ENCODE measurements at places on chromosomes 6 and 20.

DNA sequence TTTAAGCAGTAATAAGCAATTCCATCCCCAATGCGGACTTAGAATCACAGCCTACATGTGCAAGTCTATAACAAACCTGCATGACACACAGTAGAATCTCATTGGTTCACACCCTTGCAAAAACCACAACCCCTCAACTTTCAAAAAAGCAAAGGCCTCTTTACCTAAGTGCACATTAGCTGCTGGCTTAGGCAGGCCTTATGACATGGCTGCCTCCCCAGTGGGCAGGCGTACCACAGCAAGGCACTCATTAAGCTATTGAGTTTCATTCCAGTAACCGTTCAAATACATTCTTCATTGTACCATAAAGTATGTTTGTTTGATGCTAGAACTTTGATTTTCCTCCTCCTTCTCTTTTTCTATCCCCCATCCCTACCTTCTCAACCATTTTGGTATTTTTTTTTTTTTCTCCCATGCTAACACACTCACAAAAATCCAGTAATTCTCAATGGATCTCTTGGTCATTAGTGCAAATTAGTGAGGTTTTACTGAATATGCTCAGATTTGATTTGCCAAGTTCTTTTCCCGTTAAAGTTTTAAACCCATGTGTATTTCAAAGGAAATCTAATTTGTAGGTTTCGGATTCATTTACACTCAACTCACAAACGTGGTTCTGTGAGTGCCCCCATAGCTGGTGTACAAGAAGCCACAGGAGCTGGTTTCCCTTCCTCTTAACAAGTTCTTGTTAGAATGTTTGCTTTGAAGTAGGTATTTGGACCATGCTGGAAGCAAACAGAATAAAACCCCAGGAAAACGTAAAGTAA is 460.4 kb upstream of the RUNX2 start:
- DNase-seq: no peak

DNA sequence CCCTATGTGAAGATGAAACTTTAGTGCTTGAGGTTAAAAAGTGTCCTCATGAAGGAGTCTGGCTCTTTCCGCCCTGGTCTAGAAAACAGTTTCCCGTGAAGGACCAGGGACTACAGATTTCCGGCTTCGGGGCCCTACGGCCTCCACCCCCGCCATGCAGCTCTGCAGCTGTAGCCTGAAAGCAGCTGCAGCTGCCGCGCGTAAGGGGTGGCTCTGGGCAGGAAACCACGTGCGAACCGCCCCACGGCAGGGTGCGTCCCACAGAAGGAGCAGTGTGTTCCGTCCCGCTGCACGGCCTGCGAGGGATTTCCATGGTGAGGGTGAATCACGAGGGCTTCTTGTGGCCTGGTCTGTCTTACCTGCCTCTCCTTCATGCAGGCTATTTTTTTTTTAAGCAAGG is 117.0 kb downstream of the ERMARD start:
- DNase-seq: peak; percentile 38

- no peak for DNase-seq
Observed at GRCh38 chr20:24802286-24802820, 146.7 kb upstream of the CST7 start.

- no peak for DNase-seq
Observed at GRCh38 chr6:43012364-43012763, 1.4 kb downstream of the MEA1 start.

- DNase-seq: no peak
Observed at GRCh38 chr6:35058358-35058675, 82.8 kb downstream of the TCP11 start.

DNA sequence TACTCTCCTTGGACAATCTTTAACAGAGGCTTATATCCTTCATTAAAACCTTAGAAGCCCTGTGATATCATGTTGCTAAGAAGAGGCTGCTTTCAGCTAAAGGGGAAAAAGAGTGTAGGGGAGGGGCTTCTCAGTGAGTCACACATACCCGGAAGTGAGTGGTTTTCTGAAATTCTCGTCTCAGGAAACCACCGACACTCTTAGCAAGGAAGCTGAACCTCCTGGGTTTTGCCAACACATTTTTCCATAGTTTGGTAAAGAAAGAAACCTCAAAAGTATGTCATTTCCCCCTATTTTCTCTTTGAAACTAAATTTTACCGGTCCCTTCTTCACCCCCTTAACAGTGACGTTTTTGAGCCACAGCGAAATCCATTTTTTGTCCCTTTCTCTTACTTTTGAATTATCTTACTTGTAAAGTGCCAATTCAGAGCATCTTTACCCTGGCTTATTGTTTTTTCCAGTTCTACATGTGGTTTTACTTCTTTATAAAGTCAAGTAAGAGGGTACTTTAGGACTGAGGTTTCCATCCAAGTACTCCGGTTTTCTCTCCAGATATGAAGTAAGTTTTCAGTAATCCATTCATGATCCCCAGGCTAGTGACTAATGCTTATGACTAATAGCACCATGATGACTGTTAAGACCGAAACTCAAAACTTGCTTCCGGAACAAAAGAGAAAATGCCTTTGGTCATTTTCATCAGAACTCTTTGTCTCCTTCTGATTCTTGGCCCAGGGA is 219.3 kb downstream of the ARHGAP18 start:
- peak; percentile 42 for DNase-seq

- no peak for DNase-seq
Observed at GRCh38 chr6:40810171-40810570, 223.0 kb upstream of the LRFN2 start.

DNA sequence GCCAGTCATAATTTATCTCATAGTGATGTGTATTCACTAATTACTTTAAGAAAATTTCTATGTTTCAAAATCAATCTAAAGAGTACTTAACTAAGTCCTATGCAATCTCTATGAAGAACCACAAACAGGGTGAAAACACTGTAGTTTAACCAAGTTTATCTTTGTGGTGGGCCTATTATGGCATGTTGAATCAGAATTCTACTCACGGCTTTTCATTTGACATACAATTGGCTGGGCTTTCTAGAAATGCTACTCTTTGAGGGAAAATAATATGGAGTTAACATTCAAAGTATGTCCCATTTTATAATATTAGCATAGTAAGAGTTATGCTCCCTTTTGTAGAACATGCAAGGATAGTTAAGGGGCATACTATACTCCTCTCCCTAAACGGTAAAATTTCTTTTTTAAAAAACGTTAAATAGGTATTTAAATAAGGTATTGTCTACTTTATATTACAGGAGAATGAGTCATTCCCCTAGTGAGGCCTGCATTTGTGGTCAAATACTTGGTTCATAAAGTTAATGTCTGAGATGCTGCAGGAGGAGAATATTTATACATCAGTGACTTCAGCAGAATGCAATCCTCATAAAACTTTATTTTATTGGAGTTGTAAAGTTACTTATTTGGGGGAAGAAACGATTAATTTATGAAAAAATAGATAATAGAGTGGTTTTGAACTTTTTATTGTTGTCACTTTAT is 1.8 kb downstream of the MOXD1 start:
- no peak for DNase-seq

DNA sequence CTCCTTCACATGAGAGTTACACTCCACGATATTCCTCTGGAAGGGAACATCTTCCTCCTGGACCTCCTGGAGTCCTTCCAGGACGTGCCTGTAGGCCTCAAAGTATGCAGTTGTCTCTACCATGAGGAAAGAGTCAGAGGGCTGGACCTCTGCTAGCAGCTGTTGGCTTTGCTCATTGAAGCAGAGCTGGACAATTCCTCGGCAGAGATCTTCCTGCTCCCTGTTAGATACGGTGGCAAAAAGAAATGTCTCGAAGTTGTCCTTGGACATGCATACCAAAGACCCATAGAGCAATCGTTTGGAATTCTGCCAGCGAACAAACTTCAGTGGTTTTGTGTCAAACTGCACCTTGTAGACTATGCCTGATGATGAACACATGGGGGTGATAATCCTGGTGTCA is 7.7 kb downstream of the ZNFX1 start:
- no peak for DNase-seq

DNA sequence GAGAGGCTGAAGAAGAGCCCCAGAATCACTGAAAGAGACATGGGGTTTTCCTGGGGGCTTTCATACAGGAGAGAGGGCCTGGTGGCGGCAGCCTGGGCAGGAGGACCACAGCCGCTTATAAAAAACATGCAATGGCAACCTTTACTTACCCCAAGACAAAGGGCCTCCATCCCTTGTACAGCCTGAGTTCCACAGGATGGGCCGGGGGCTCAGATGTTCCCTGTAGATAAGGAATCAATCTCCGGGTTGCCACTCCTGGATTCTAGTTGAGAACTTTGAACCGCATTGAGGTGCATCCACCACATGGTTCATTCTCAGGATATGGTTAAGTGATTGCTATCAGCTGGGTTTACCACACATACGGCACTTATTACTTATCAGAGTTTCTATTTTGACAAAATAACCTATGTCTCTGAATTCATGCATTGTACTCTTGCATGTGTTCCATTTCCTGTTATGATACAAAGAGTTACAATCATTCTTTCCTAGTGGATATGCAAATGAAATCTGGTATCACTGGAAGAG is 677.6 kb downstream of the KIF16B start:
- no peak for DNase-seq

- DNase-seq: no peak
Observed at GRCh38 chr6:14089224-14089623, 28.3 kb upstream of the CD83 start.

- no peak for DNase-seq
Observed at GRCh38 chr20:14830466-14830865, 493.1 kb upstream of the FLRT3 start.

- no peak for DNase-seq
Observed at GRCh38 chr6:163422550-163422949, 8.0 kb downstream of the QKI start.

- no peak for DNase-seq
Observed at GRCh38 chr6:64146876-64147275, 511.3 kb downstream of the PHF3 start.

- DNase-seq: no peak
Observed at GRCh38 chr20:50513169-50514034, 3.2 kb downstream of the PTPN1 start.

- DNase-seq: no peak
Observed at GRCh38 chr20:19809505-19809904, 51.4 kb downstream of the RIN2 start.

DNA sequence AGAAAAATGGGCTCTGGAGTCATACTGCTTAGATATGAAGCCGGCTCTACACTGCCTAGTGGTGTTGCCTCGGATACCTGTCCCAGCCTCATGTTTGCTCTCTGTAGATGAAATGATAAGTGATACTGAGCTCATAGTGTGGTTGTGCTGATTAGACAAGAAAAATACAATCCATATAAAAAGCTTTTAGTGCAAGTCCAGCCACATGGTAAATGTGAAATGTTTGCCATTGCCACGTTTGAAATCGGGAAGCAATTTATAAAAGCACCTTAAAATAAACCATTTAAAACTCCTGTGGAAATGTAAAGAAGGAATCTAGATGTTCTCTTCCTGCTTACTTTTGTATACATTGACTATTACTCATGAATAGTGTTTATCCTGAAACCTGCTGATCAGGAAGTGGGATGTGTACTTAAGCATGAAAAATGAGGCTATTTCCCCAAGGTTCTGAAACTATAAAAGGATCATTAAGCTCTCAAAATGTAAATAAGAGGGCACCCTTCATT is 13.1 kb upstream of the PBOV1 start:
- DNase-seq: no peak

- no peak for DNase-seq
Observed at GRCh38 chr6:108561742-108562502, 1.2 kb downstream of the FOXO3 start.

GRCh38 chr20:39795401-39796272 is 833.5 kb downstream of the DHX35 start:
- no peak for DNase-seq

GRCh38 chr6:108417027-108417426 is 122.2 kb downstream of the AFG1L start:
- no peak for DNase-seq

- no peak for DNase-seq
Observed at GRCh38 chr6:89910902-89911240, 16.6 kb downstream of the GJA10 start.

DNA sequence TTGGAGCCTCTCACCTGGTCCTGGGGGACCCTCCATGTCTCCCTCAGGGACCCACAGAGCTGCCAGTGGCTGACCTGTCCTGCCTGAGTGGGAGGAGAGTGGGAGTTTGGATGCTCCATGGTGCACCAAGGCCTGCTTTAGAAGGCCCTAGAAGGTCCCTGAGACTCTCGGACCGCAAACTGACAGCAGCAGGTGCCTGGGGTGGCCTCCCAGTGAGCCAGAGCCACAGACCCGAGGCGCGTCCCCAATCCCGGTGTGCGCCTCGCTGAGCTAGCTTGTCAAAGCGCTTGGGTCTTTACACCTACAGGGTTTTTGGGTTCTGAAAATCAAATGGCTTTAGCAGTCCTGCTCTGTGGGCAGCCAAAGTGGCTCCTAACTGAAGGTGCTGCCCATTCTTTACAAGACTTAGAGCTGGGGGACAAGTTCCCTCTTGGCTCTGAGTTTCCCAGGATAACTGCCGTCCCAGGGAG is 4.9 kb downstream of the MYT1 start:
- no peak for DNase-seq

- no peak for DNase-seq
Observed at GRCh38 chr20:47544240-47544639, 42.6 kb downstream of the NCOA3 start.

GRCh38 chr6:55866128-55866527 is 9.3 kb downstream of the BMP5 start:
- no peak for DNase-seq

- no peak for DNase-seq
Observed at GRCh38 chr6:42204768-42205282, 10.1 kb upstream of the GUCA1B start.

- no peak for DNase-seq
Observed at GRCh38 chr6:39911513-39912125, 22.6 kb downstream of the MOCS1 start.

- DNase-seq: no peak
Observed at GRCh38 chr20:45704969-45705637, at the start of gene WFDC10B. WFDC10B (minus strand) TSS chr20:45705019; CDS start chr20:45685992, 19,027 bp downstream.

DNA sequence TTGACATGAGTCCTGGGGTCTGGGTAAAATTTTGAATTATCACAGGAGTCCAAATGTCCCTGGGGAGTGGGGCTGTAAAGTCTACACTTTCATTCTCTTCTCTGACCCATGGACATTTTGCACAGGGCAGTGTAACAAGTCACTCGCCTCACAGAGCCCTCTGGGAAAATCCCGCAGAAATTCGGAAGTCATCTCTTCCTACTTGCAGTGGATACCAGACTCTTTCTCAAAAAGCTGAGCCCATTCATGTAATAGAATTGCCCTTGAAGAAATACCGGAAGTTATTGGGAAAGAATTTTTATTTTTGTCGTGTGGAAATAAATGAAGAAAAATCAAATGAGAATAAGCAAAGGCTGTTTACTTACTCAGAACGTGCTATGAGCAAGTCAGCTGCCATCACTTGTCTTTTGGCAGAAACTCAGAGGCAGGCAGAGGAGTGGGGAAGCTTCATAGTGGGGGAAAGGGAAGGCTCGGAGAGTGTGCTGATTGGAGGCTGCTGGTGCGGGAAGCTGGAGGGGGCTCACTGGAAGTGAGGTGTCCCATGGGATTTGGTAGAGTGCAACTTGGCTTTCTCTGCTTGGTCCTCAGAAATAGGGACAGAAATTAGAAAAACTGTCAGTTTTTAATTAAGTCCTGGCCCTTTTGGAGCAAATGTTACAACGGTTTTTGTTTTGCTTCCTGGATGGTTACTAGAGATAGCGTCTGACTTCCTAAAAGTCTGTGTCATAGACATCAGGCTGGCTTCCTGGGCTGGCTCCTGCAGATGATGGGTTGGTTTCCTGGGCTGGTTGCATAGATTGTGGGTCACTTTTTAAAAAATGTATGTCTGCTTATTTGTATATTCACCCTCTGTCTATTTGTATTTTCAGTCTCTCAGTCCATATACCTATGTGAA is 79.8 kb upstream of the EEF1E1 start:
- no peak for DNase-seq

All from stimulated activated CD4-positive, alpha-beta T cell treated with anti-CD3 and anti-CD28 coated beads, Interleukin-2, amount 100 ng/mL, for 24 hours (primary cell).